Colonic mucosa (tissue), 4 donors: ENCODE measurements at places on chromosomes 3 and 15. TPM values are rescaled to one million over a fixed set of nuclear protein-coding genes. Genes with fewer than 3 reads are reported as not detected.
A peak's percentile ranks its signal among the peaks of the same experiment; 100 is the strongest.

Gene PIGZ
- total RNA-seq: 63.7 TPM

Gene SAMD7
- total RNA-seq: not detected

Gene PLA2G4B
- total RNA-seq: 2.2 TPM

Gene NDUFAF3
- total RNA-seq: 98.4 TPM

Gene CELSR3
- 2.0 TPM for total RNA-seq

Gene CHRM5
- not detected for total RNA-seq

Gene CCDC54
- not detected for total RNA-seq

Gene ADAMTS9
- total RNA-seq: 14.3 TPM

Gene CFAP91
- 0.61 TPM for total RNA-seq

Gene LRRC34
- 0.77 TPM for total RNA-seq

DNA sequence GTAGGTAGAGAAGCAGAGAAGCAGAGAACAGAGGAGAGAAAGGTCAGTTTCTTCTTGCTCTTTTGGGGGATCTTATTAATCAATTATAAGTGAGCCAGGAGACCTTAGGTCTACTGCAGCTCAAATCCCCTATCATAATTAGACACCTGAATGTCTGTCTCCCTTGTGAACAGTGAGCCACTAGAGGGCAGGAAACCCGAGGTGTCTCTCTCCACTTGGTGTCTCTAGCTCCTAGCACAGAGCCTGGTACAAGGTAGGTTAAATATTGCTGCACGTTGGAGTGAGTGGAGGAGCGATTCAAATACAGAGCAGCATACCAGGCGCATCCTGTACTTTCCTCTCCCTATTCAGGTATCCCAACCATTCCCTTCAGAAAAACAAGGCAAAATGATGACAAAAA lies 2.0 kb upstream of the ST8SIA2 start:
- H3K27ac ChIP-seq: no peak overlapping the region
- peaks cover 56% of the 10 kb centered on the region for H3K27me3 ChIP-seq
- no peaks in the 10 kb centered on the region for H3K4me1 ChIP-seq
- DNase-seq: no peak
- no peaks in the 10 kb centered on the region for H3K36me3 ChIP-seq

- no peak overlapping the region for H3K27ac ChIP-seq
- no peak overlapping the region for H3K4me3 ChIP-seq
- peak; percentile 46 for DNase-seq
These were observed 24.6 kb downstream of the EBLN2 start for GRCh38 chr3:73086071-73086494.

GRCh38 chr3:50658416-50658815 lies 16.3 kb upstream of the DOCK3 start:
- H3K27ac ChIP-seq: no peak overlapping the region
- H3K4me3 ChIP-seq: no peak overlapping the region

DNA sequence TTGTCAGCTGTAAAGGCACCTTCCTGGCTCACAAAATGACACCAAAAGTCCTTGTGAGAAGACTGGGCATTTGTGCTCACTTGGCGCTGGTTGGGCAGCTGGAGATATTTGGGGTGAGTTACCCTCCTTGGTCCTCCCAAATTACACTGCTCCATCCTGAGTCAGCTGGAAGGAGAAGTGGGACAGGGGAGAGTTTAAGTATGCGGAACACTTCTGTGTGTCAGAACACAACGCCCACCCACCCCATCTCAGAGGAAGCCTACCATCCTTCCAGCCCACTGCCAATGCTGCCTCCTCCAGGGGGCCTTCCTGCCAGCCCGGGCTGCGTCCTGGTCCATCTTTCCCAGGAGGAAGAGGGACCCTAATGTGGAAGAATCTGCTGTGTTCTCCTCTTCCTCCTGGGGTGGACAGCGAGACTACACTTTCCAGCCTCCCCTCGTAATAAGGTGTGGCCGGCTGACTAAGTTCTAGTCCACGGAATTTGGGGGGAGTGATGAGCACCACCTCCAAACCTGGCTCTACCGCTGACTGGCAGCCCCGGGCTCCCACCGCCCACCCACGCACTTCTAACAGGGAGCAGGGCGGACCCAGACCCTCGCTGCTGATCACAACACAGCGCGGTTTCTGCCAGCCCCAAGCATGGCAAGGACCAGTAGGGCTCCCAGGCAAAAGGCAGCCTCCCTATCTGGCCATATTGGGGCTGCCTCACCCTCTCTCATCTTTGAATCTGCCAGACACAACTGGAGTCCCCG lies 265.0 kb downstream of the XXYLT1 start:
- H3K4me1 ChIP-seq: no peaks in the 10 kb centered on the region
- DNase-seq: no peak
- H3K27ac ChIP-seq: no peak overlapping the region
- H3K36me3 ChIP-seq: no peaks in the 10 kb centered on the region

- DNase-seq: no peak
- H3K27ac ChIP-seq: no peak overlapping the region
These were observed 143.3 kb upstream of the GMNC start for GRCh38 chr3:191005790-191006189.

DNA sequence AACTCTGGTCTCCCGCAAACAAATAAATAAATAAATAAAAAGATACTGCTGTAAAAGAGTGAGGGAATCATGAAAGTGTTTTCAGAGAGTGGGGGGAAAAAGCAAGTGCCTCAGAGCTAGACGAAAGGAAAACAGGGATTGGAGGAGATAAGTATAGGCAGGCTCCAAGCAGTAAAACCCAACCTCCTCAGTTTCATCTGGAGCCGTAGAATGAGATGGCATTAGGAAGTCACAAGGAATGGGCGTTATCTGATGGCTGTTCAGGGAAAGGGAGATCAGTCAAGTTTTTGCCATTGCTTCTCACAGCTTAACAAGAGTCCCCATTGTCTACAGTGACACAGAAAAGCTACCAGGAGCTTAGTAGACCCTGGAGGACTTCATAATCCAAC lies 451.5 kb upstream of the PPP2R3A start:
- no peak overlapping the region for H3K4me3 ChIP-seq
- no peaks in the 10 kb centered on the region for H3K27me3 ChIP-seq
- no peaks in the 10 kb centered on the region for H3K4me1 ChIP-seq
- no peak for DNase-seq
- H3K27ac ChIP-seq: no peak overlapping the region

DNA sequence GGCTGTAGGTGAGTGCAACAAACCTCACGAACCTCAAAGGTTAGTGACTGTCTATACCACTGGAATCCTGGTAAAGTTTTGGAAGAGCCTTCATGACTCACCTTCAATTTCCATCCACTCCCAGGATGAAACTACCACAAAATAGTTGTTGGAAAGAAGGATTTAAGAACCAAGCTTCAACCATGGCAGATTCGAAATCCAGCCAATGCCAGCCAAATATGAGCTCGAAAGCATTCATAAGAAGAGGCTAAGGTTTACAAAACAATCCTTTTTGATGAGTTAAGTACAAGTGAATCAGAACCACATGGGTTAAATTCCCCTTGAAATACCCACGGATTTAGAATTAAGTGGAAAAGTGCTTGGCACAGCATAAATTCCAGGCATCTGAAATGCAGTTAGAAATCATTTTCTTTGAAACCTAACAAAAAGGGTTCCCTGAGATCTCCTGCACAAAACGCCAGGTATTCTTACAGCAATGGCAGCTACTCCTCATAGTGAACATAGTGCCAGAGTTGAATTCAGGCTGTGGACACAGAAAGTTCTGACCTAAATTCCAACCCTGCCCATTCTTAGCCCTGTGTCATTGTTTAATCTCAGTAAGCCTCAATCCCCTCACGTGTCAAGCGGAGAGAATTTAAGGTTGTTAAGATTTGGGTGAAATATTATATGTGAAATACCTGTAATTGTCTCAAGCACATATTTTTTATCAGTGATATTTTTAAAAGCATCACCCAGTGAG lies 89.2 kb downstream of the FBN1 start:
- no peaks in the 10 kb centered on the region for H3K27me3 ChIP-seq
- no peaks in the 10 kb centered on the region for H3K4me1 ChIP-seq
- H3K27ac ChIP-seq: no peak overlapping the region
- DNase-seq: no peak
- no peak overlapping the region for H3K4me3 ChIP-seq

DNA sequence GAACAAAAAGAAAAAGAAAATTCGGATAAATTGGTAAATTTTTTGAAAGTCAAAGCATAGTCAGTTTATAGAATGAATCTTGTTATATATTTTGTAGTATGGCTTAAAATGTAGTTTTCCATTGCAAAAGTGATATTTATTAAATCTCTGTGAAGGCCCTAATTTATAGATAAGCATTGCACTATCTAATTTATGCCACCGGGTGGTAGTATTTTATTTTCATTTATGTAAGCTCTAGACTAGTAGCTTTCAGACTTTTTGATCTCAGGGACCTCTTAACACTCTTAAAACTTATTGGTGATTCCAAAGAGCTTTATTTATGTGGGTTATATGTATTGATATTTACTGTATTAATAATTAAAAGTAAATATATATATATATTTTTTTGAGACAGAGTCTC lies 133.9 kb upstream of the LRRFIP2 start:
- H3K4me3 ChIP-seq: no peak overlapping the region
- H3K4me1 ChIP-seq: no peaks in the 10 kb centered on the region
- no peak for DNase-seq
- no peaks in the 10 kb centered on the region for H3K27me3 ChIP-seq
- no peaks in the 10 kb centered on the region for H3K36me3 ChIP-seq
- no peak overlapping the region for H3K27ac ChIP-seq

- H3K4me3 ChIP-seq: peak overlapping the region; percentile 75
- no peaks in the 10 kb centered on the region for H3K27me3 ChIP-seq
- H3K4me1 ChIP-seq: no peaks in the 10 kb centered on the region
- DNase-seq: no peak
- H3K36me3 ChIP-seq: no peaks in the 10 kb centered on the region
These were observed 554 bp upstream of the COMMD4 start for GRCh38 chr15:75335313-75335704.

DNA sequence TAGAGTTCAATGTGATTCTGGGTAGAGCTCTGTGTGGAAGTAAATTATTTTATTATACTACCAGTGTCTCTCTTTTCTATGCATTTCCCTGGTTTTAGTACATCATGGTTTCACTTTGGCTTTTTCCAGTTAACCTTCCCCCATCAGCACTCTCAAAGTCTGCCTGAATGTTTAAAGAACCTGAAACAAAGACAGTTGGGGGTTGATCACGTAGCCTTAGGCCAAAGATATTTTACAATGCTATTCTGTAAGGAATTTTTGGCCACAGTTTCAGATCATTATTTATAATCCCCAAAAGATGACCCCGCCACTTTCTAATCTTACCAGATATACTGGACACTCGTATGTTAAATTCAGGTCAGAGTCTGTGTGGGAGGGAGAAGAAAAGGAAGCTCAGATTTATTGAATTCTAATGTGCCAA lies 156.3 kb upstream of the TMC3 start:
- no peaks in the 10 kb centered on the region for H3K27me3 ChIP-seq
- H3K36me3 ChIP-seq: no peaks in the 10 kb centered on the region
- H3K4me3 ChIP-seq: no peak overlapping the region
- H3K27ac ChIP-seq: no peak overlapping the region

DNA sequence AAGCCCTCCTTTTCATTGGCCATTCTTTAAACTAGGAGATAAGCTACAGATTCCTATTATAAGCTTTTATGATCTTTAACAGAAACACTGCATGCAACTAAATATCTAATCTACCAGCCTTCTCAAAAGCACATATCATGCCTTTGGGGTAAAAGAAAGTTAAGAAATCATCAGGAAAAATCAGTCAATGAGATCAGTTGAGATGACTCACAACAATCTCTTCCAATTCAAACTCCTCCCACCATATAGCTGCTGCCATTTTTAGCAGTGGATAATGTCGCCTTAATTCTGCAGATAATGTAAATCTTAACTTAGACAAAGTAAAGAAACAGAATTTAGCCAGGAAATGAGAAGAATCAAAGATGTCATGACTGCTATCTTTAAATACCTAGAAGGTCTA lies 135.2 kb upstream of the BCL6 start:
- H3K27me3 ChIP-seq: no peaks in the 10 kb centered on the region
- H3K27ac ChIP-seq: no peak overlapping the region
- no peak for DNase-seq
- no peaks in the 10 kb centered on the region for H3K4me1 ChIP-seq
- H3K4me3 ChIP-seq: no peak overlapping the region

- H3K27me3 ChIP-seq: peaks cover 17% of the 10 kb centered on the region
- H3K4me3 ChIP-seq: no peak overlapping the region
- peaks cover 12% of the 10 kb centered on the region for H3K4me1 ChIP-seq
These were observed 136.5 kb downstream of the TPRA1 start for GRCh38 chr3:127454051-127454450.

- H3K27ac ChIP-seq: no peak overlapping the region
- no peak for DNase-seq
- H3K4me3 ChIP-seq: no peak overlapping the region
- H3K27me3 ChIP-seq: no peaks in the 10 kb centered on the region
- H3K4me1 ChIP-seq: no peaks in the 10 kb centered on the region
These were observed 117.2 kb downstream of the TCF12 start for GRCh38 chr15:57035664-57036063.

GRCh38 chr3:193788189-193788991 lies 195.4 kb downstream of the OPA1 start:
- no peak overlapping the region for H3K4me3 ChIP-seq
- H3K27me3 ChIP-seq: no peaks in the 10 kb centered on the region
- peak; percentile 76 for DNase-seq

GRCh38 chr15:27847775-27848710 lies 251.1 kb downstream of the OCA2 start:
- H3K27me3 ChIP-seq: no peaks in the 10 kb centered on the region
- DNase-seq: no peak
- H3K4me3 ChIP-seq: no peak overlapping the region
- H3K27ac ChIP-seq: no peak overlapping the region
- no peaks in the 10 kb centered on the region for H3K36me3 ChIP-seq
- no peaks in the 10 kb centered on the region for H3K4me1 ChIP-seq

DNA sequence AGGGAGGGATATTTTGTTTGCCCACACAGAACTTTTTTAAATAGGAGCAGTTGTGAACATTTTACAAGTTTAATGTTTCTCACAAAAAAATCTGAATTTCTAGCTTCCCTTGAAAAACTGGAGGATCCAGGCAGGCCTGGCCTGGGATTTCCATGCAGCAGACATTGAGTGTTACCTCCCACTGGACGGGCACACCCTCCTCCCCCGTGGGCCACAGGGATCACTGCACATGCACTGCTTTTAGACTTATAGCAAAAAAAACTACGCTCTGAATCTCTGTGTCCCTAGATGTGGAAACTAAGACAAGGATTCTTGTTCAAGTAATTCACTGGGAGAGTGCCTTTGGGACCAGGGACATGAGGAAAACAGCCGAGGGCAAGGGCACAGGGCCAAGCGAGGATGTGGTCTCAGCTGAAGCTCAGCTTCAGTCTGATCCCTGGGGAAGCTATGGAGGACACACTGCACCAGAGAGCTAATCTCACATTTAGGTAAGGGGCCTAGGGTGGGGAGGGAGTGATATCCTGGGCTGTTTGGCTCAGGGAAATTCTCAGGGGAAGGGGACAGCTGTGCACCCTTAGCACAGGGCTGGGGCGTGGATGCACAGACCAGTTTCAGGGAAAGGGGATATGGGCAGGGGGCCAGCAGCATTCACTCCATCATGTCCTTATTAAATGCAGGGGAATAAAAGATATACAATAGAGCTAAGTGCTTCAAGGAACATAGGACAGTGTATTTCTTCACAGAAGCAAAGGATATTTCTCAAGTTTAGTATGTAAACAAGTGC lies 46.0 kb downstream of the FSIP1 start:
- no peaks in the 10 kb centered on the region for H3K36me3 ChIP-seq
- H3K27me3 ChIP-seq: no peaks in the 10 kb centered on the region
- H3K4me3 ChIP-seq: no peak overlapping the region
- H3K27ac ChIP-seq: no peak overlapping the region
- no peaks in the 10 kb centered on the region for H3K4me1 ChIP-seq
- DNase-seq: no peak

- no peaks in the 10 kb centered on the region for H3K36me3 ChIP-seq
- H3K27me3 ChIP-seq: no peaks in the 10 kb centered on the region
- DNase-seq: no peak
- no peak overlapping the region for H3K27ac ChIP-seq
- no peaks in the 10 kb centered on the region for H3K4me1 ChIP-seq
These were observed 30.2 kb downstream of the RNU5B-1 start for GRCh38 chr15:65334586-65335231.
